ENCODE measurements at places on chromosomes 12 and 14.

DNA sequence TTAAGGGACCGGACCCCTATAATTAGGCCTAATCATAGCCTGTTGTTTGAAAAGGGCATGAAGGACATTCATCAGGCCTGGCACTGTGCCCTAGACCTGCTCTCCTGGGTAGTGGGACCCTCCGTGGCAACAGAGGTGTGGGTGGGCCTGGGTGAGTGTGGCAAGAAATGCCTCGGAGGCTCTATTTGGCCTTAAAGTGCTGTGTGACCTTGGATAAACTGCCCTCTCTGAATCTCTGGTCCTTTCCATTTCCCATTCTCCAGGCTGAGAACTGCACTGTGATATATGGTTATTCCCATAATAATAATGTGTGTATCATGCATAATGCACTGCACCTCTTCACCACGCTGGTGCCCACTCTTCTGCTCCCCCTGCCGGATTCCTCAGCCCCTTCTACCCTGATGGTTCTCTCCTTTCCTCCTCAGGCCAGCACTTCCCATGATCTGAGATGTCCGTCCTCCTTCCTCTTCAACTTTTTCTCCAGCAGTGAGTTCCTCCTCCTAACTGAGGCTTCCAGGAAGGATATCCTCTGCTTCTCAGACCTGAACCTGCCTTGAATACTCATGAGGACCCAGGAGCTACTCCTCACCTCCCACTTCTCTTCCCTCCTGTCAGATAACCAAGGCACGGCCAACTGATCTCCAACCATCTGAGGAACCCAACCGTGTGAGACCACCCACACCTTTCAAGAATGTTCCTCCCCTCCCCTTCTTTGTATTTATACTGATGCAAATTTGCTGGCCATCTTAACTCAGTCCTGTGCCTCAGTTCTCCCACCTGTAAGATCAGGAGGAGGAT is 111.0 kb upstream of the PZP start:
- no peak for DNase-seq

DNA sequence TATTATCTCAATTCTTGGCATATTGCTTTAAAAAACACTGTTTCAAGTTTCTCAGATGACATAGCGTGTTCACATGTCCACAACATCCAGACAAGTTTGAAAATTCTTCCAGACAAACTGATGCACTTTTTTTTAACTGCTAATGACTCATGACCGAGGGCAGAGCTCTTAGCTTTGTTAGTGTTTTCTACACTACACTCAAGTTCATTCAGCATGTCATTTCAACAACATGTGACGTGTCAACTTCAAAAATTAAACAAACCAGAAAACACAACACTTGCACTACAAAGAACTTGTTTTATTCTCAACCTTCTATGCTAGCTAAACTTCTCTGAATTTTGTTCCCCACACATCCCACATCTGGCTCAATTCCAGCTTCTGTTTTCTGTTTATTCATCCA is 1186.3 kb upstream of the FLRT2 start:
- DNase-seq: no peak

DNA sequence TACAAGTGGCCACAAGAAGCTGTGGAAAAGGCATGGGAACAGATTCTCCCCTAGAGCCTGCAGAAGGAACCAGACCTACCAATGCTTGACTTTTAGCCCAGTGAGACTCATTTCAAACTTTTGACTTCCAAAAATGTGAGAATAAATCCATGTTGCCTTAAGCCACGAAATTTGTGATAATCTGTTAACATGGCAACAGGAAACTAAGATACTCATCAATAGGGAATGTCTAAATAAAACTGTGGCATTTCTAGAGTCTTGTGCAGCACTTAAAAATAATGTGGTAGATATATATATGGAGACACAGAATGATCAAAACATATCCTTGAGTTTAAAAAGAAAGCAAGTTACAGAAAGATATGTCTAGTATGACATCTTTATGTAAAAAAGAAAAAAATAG is 12.0 kb downstream of the HECTD4 start:
- DNase-seq: no peak

DNA sequence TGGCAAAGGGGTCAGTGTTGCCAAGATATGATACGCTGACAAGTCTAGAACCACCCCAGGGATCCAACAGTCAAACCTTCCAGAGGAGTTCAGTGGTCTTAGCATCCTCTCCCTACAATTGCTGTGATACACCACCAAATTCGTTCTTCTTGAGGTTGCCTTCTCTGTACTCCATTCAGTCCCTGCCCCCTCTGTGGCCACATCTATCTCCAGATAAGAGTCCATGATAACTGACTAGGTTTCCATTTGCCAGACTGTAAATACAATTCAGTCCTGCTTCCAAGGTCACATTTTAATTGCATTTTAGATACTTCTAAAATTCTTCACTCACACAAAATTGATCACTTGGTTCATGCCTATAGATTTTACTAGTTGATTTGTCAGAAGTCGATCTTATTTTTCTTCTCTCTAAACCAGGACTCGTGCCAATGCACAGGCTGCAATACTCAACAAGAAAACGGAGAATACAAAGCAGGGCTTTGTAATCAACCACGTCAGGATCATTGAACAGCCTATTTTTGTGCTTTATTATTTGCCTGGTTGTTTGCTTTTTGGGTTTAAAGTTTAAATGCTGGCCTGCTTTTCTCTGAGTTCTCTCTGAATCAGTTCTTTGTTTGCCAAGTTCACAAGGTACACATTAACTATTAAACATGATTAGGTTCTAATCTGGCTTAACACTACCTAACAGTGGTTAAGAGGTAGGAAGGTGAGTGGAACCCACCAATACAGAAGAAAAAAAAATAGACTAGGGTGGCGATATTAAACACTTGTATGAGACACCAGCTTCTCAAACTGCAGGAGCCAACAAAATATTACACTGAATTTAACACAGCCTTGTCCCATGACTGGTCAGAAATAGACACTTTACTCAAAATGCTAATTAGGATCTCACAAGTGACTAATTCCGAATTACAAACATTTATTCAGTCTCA is 5.3 kb upstream of the TSPAN8 start:
- DNase-seq: no peak

- DNase-seq: no peak
Measured at GRCh38 chr14:80978403-80978802, 23.0 kb downstream of the TSHR start.

GRCh38 chr12:51413149-51413548 is 11.5 kb upstream of the SLC4A8 start:
- DNase-seq: no peak

- no peak for DNase-seq
Measured at GRCh38 chr14:40340708-40341107, 908.5 kb upstream of the FBXO33 start.

GRCh38 chr12:7479771-7480170 is 23.8 kb downstream of the CD163 start:
- no peak for DNase-seq

- no peak for DNase-seq
Measured at GRCh38 chr12:91663310-91663709, 480.7 kb upstream of the DCN start.

DNA sequence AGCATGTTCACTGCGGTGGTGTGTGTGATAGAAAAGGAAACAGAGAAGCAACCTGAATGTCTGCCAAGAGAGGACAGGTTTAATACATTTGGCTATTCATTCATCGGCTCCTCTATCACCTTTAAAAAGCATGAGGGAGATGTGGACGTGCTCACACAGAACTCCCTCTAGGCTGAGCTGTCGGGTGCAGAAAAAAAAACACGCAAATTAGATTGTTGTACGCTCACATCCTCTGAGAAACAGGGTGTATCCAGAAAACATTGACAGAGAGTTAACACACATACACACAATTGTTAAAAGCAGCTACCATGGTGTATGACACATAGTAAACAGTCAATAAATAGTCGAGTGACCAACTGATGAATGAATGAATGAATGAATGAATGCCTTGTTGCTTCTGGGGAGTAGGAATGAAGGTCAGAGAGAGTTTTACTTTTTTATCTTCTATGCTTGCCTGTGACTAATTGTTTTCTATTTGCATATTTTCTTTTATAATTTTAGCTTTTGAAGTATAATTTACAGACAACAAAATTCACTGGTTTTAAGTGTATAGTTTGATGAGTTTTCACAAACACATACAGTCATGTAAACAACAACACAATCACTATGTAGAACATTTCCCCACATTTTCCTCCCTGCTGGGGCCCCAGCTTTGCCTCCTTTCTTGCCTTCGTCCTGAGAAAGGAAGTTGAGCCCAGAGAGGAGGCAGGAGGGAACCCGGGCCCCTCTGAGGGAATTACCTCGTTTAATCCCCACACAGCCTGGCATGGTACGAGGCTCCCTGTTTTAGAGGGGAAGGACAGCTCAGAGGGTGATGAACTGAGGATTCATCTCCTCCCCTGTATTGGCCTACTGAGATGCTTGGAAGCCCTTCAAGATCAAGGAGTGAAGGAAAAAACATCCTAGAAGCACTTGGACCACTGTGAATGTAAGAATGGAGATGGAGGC is 19.7 kb upstream of the FAM222A start:
- DNase-seq: no peak

GRCh38 chr14:24403294-24403998 is 4.6 kb downstream of the NYNRIN start:
- no peak for DNase-seq

GRCh38 chr14:24315807-24316596 is 4.7 kb downstream of the LTB4R start:
- no peak for DNase-seq

DNA sequence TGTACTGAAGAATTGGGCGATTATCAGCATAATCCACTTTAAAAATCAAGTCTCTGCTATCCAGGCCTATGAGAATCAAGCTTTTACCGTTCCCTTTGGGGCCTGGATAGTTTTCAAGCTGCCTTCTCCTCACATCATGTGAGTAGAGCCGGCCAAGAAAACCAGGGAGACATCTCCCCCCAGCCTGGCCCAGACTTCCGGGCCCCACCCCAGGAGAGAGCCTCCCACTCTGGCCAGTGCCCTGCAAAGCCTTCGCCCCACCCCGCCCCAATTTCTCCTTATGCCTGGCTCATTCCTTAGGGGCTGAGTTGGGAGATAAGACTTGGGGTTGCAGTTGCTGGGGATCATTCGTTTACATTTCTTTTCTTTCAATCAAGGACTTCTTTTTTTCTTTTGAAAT is 1.4 kb upstream of the TMEM132C start:
- DNase-seq: no peak

- DNase-seq: no peak
Measured at GRCh38 chr14:60882219-60882618, 98.7 kb downstream of the TRMT5 start.

DNA sequence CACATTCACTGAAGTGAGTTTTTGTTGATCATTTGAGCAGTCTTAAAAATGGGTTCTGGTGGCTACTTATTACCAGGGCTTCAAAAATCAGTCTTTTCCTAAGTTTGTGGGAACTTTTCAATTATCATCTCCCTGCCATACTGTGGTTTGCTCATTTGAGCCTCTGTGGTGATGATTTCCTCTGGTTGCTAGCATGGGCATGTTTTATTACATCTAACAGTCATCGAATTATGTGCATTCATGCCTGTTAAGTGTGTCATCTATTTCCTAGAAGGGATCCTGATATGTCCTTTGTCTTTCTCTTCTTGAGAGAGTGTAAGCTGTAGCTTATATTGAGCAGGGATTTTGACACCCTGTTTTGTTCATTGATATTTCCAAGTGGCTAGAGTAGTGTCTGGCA is 116.8 kb downstream of the WIF1 start:
- no peak for DNase-seq

DNA sequence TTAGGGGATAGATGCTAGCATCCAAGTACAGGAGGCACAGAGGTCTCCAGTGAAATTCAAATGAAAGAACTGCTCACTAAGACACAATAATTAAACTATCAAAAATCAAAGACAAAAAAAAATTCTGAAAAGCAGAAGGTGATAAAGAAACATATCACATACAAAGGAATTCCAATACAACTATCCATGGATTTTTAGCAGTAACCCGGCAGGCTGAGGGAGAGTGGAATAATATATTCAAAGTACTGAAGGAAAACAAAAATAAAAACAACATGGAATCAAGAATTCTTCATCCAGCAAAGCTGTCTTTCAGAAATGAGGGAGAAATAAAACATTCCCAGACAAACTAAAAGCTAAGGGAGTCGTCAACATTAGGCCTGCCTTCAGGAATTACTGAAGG is 31.9 kb downstream of the A2M start:
- no peak for DNase-seq

GRCh38 chr12:127657036-127657435 is 609.9 kb upstream of the TMEM132C start:
- DNase-seq: no peak

GRCh38 chr14:82719617-82720016 is 1186.0 kb upstream of the SEL1L start:
- no peak for DNase-seq

DNA sequence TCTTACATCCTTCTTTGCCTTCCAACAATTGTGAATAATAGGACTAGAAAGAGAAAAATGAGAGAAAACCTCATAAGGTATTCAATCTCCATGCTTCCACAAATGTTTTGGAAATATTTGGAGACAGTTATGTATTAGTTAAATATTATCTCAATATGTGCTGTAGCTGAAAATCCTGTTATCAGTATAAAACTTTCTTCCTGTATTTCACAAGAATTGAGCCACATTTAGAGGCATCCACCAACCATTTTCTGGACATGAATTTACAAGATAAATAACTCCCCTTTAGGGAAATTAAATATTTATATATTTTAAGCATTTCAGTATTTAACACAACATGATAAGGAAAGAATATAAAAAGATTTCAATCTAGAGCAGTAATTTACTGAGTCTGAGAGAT is 200.3 kb downstream of the GPHN start:
- DNase-seq: no peak

- DNase-seq: no peak
Measured at GRCh38 chr14:102418853-102419240, 56.1 kb downstream of the TECPR2 start.

DNA sequence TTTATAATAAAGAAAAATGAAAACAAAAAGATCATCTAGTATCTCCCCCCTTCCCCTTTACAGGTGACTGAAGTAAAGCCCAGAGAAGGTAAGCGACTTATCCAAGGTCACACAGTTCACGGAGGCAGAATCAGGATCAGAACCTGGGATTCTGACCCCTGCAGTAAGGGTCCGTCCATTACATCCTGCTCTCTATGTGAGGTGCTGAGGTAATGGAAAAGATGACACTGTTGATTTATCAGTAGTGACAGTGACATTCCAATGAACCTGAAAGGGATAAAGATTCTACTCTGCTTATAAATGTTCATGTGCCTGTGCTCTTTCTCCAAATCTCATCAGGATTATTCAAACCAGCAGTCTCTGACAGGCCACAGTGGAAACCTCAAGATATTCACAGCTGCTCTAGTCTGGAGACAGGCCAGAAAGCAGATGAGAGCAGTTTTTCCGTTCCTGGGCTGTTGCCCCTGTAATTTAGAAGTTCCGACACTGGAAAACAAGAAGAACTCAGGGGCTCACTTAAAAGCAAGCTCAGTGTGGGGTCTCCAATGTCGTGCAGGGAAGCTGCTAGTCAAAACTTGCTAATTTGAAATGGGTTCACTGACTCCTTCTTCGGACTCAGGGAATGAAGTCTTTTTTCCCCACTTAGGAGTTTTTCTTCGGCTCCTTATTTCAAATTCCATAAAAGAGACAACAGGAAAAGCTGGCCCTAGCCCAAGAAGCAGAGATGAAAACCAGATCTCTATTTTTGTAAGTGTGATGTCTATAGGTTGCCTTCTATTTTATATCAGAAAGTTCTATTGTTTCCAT is 131.8 kb upstream of the EEA1 start:
- no peak for DNase-seq

Data from stimulated activated CD4-positive, alpha-beta T cell treated with anti-CD3 and anti-CD28 coated beads, Interleukin-2, amount 100 ng/mL, for 24 hours (primary cell).